GF-D8 (cell line): ENCODE measurements at places on chromosomes 2 and 18.

GRCh38 chr2:230868947-230869913 lies 4.5 kb downstream of the ITM2C start:
- no peak for DNase-seq

- DNase-seq, result no peak
Measured at GRCh38 chr2:188065386-188065785, 226.3 kb upstream of the GULP1 start.

- no peak for DNase-seq
Measured at GRCh38 chr2:194815475-194815874, 841.6 kb upstream of the SLC39A10 start.

GRCh38 chr2:55247025-55247424 lies 14.5 kb downstream of the RPS27A start:
- DNase-seq, result no peak

- no peak for DNase-seq
Measured at GRCh38 chr2:47227532-47228279, 72.6 kb upstream of the STPG4 start.

DNA sequence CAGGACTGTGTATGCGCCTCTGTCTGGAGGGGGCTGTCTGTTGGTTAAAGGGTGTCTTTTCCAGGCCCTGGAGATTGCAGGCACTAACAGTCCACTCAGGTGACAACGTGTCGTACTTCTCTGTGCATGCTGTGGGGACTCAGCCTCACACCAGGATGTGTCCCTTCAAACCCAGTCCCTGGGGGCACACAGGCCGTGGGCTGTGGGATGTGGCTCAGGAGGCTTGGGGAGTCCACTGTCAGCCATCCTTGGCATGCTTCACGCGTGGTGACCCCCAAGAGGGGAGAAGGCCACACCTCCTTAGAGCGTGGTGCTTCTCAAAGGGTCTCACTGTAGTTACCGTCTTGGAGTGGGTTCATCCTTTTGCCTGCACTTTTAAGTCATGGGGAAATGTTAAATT lies 127.8 kb downstream of the KLHL29 start:
- no peak for DNase-seq

- no peak for DNase-seq
Measured at GRCh38 chr2:230602562-230603230, 109.9 kb upstream of the CAB39 start.

- no peak for DNase-seq
Measured at GRCh38 chr2:15845294-15845693, 95.1 kb upstream of the MYCN start.

DNA sequence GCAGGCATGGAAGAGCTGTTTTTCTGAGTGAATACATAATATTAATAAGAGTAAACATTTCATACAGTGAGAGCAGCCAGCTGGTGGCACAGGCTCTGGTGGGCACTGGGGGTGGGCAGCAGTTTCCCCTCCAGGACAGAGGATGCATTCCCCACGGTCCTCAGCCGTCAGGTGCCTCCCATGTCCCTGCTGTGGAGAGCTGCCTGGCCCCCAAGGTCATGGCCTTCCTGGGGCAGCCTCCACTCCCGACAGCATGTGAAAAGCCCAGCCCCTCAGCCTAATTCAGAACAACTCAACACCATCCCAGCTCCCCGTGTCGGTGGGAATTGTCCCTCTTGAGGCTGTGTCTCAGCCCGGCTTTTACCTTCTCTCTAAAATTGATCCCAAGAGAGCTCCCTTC lies 147.4 kb downstream of the GALR1 start:
- no peak for DNase-seq

- no peak for DNase-seq
Measured at GRCh38 chr2:220335591-220335915, 708.1 kb downstream of the SLC4A3 start.

DNA sequence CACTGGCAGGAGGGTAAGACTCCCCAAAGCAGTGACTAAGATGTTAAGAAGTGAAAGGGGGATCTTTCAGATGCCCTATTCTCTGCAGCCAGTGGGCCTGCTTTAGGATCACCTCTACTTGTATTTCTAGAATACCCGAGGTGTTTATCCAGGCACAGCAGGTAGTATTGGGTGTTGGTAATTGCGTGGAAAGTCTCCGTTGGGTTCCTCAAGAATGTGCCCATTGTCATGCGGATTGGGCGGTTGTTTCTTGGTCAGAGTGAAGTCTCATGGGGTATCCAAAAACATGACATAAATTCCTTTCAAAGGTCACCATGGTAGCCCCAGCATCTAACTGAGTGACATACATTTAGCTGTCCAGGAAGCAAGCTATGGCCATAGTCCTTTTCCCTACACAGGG lies 308.8 kb downstream of the RPIA start:
- no peak for DNase-seq

- no peak for DNase-seq
Measured at GRCh38 chr2:241519669-241520068, 11.3 kb upstream of the STK25 start.

DNA sequence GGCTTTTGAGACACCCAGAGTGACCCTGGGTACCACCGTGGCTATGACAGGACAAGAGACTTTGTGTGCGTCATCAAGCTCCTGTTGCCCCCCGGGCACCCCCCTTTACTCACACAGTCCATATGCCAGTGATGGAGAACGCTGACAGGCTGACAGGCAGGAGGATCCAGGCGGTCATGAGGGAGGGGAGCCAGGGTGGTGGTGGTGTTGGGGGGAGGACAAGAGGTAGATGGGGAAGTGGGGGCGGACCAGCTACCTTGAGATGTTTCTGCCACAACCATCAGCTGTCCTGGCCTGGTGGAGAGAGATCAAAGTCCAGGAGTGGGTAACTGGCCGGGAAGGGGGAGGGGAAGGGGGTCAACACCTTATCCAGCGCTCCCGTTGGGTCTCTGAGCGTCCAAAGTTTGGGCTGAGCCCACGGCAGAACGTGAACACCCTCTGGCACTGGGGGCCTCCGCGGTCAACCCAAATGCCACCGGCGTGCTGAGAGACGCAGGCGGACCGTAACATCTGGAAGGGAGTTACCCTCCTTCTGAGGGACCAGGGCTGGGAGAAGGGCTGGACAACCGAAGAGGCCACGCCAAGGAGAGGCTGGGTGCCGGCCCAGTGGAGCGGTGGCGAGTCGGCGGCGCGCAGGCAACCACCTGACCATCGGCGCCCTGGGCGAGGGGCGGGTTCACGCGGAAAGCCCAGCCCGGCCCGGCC lies 575 bp downstream of the TMEM150A start:
- DNase-seq, result no peak

GRCh38 chr2:130728007-130728454 lies 839 bp upstream of the GPR148 start:
- no peak for DNase-seq

- no peak for DNase-seq
Measured at GRCh38 chr2:39099310-39099869, 21.5 kb downstream of the SOS1 start.

GRCh38 chr2:118442996-118443553 lies 354.8 kb downstream of the INSIG2 start:
- DNase-seq, result no peak

DNA sequence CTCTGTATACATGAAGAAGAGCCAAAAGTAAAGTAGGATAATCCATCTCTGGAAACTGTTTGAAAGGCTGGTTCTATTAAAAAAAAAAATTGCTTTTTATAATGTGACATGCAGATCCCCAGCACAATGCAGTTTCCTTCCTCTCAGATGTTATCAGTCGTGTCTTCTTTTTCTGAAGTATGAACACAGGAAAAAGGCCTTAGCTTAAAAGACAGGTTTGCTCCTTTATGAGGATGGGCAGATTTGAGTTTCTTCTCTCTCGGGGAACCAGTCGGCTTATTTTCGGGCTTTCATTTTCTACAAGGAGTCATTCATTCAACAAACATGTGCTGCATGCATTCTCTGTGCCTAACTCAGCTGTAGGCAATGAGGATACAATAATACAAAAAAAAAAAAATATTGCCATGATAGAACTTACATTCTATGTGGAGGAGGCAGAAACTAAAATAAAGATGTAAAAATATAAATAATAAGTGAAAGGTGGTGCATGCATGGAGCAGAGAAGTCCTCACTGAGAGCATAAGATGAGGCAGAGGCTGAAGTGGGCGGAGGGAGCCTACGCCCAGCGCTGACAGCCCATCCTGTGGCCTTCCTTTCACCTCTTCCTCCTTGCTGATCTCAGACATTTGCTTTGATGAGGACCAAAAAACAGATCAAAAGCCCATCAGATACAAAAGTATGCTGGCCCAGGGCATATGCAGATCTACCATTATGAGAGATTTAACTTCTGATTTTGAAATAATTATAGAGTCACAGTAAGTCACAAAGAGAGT lies at the start of gene CD226:
Gene CD226 (minus strand): TSS at position 513 of the 773 bp plus-strand sequence. CDS start 467 bp downstream, at position 46.
- peak; percentile 25 for DNase-seq

DNA sequence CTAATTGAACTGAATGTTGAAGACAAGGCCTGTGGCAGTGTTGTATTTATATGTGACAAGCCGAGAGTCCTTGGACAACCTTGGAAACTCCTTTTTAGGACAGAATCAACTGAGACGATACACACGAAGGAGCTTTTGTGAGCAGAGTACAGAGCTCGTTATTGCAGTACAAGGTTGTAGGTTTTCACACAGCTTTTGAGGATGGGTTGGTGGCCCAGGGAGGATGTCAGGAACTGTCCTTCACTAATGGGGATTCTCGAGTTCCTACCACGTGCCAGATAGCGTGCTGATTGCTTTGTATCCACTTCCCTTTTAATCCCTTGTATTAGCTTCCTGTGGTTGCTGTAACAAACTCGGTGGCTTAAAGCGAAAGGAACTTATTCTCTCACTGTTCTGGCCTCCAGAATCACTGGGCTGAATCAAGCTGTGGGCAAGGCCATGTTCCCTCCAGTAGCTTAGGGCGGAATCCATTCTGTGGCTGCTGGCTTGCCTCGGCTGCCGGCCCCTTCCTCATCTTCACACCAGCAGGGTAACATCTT lies 20.2 kb downstream of the INPP4A start:
- DNase-seq, result peak; percentile 97

DNA sequence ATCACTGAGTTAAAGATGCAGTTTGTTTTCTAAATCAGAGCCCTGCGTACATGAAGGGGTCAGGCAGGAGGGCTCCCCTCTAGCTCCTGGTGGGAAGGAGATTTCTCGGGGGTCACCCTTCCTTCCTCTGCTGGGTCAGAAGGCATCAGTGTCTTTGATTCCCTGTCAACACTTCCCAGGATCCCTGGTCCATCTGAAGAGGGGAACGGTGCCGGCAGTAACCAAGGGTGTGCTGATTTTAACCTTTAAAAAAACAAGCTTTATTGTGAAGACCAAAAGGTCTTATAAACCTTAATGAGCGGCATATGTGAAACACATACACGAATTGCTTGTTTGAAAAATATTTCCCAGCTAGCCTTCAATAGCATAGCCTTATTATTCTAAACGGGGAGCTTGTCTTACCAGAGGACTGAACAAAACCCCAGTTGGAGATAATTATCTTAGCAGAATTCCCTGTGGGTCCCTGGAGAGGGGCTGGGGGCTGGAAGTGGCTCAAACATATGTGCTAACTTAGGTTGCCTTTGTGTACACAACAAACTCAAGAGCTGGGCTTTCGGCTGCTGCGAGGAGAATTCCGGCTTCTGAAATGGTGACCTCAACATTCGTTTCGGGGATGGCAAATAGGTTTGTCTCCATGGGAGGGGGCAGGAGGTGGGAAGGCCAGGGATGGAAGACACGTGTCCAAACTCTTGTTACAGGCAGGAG lies 114.9 kb upstream of the MYCN start:
- DNase-seq, result no peak

- DNase-seq, result no peak
Measured at GRCh38 chr2:239348563-239349452, 52.0 kb downstream of the HDAC4 start.

- no peak for DNase-seq
Measured at GRCh38 chr18:6624271-6624660, 105.2 kb upstream of the ARHGAP28 start.

- DNase-seq, result no peak
Measured at GRCh38 chr18:31723990-31724711, 36.5 kb downstream of the SLC25A52 start.

GRCh38 chr2:98761267-98761781 lies 30.4 kb upstream of the MGAT4A start:
- no peak for DNase-seq

DNA sequence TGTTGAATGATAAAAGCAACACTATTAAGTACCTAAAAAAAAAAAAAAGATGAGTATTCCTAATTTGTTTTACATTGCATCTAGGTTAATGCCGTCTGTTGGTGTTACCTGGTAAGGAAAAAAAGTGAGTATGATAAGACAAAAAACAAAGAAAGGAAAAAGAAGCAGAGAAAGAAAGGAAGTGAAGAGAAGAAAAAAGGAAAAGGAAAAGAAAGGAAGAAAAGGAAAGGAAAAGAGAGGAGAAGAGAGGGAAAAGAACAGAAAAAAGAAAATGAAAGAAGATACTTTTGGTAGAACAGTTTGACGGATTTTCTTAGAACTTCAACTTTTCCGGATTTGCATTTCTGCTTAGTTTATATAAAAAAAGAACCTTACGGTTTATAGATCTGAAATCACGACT lies 387.9 kb downstream of the METTL4 start:
- no peak for DNase-seq
